MM.1S (cell line): ENCODE measurements at places on chromosomes 1 and 21.

GRCh38 chr1:8283058-8283884 is 34.6 kb upstream of the SLC45A1 start:
- H3K36me3 ChIP-seq, result no peaks in the 10 kb centered on the region
- H3K27me3 ChIP-seq, result peaks cover 76% of the 10 kb centered on the region
- H3K4me3 ChIP-seq, result no peak overlapping the region
- no peak overlapping the region for H3K27ac ChIP-seq
- no peak for DNase-seq

- peak; percentile 15 for DNase-seq
- H3K4me1 ChIP-seq, result peaks cover 19% of the 10 kb centered on the region
- no peaks in the 10 kb centered on the region for H3K27me3 ChIP-seq
- H3K36me3 ChIP-seq, result no peaks in the 10 kb centered on the region
Measured at GRCh38 chr1:219174460-219175211, 958 bp downstream of the LYPLAL1 start.

DNA sequence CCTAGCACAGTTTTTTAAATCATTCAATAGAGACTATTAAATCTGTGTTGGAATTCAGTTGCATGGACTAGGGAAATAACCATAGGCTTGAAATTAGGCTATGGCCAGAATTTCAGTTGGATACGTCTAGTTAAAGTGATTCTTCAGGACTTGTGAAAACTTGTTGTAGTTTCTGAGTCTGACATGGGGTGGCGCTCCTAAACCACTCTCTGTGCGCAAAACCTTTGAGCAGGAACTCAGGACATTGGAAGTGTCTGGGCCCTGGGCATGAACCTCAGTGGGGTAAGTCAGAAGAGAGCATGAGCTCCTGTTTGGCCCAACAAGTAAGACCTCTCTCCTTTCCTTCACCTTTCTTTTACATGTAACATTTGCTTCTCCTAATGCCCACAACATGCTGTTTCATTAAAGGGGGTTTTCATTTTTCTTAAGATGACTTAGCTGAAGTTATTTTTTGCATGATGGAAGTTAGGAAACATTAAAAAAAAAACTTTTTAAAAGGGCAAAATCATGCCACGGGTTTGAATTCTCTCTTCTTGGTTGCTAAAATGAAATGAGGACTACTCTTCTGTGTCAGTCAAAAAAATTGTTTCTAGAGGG is 17.1 kb upstream of the CCDC190 start:
- H3K4me1 ChIP-seq, result no peaks in the 10 kb centered on the region
- DNase-seq, result peak; percentile 76
- no peaks in the 10 kb centered on the region for H3K27me3 ChIP-seq
- no peak overlapping the region for H3K27ac ChIP-seq
- no peak overlapping the region for H3K4me3 ChIP-seq

DNA sequence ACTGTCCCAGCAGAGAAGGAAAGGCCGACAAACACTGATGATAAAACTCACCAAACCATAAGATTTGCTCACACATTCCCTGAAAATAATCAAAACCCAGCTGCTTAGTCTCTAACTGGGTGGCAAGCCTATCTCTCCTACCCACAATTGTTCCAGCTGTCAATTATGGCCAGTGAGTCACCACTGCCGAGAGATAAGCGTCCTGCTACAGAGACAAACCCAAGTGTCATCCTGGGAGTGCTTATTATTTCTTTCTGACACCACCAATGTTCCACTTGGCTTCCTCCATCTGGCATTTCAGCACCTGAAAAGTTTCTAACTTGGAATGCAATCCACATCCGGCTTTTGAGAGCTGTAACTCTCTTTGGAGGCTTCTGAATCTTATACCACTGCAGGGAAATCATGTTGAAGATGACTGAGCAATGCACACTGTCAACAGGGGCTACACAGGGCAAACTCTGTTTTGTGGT is 51.5 kb upstream of the VAV3 start:
- H3K36me3 ChIP-seq, result no peaks in the 10 kb centered on the region
- H3K4me3 ChIP-seq, result no peak overlapping the region
- DNase-seq, result no peak
- H3K27ac ChIP-seq, result no peak overlapping the region
- H3K27me3 ChIP-seq, result no peaks in the 10 kb centered on the region

GRCh38 chr1:11414926-11415538 is 63.9 kb upstream of the DISP3 start:
- DNase-seq, result no peak
- H3K27ac ChIP-seq, result no peak overlapping the region
- no peak overlapping the region for H3K4me3 ChIP-seq
- H3K27me3 ChIP-seq, result peaks cover 78% of the 10 kb centered on the region
- no peaks in the 10 kb centered on the region for H3K4me1 ChIP-seq

- H3K27me3 ChIP-seq, result no peaks in the 10 kb centered on the region
- H3K27ac ChIP-seq, result no peak overlapping the region
- no peaks in the 10 kb centered on the region for H3K36me3 ChIP-seq
- H3K4me3 ChIP-seq, result no peak overlapping the region
Measured at GRCh38 chr1:197327776-197328364, 59.8 kb downstream of the CRB1 start.

GRCh38 chr1:170539154-170539553 is 7.2 kb downstream of the GORAB start:
- H3K36me3 ChIP-seq, result 0 out of 2 replicates have a peak, but pooled peaks cover 6% of the 10 kb centered on the region
- DNase-seq, result no peak
- H3K27ac ChIP-seq, result no peak overlapping the region
- H3K4me3 ChIP-seq, result no peak overlapping the region

DNA sequence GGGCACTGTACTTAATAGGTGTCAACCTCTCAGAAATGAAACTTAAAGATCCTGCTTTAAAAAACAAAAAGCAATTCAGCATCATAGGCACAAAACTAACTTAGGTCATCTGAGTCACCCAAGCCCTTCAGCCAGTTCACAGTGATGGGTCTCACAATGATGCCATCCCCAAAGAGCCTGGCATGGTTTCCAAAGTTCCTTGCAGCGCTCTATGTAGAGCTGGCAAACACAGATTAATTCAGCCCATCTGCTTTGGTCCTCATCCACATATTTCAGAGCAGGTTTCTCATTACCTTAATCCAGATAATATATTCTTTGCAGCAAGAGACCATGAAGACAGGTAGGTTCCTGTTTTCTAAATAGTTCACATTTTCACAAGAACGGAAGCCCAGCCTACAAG is 14.6 kb upstream of the PLA2G2C start:
- H3K36me3 ChIP-seq, result no peaks in the 10 kb centered on the region
- peaks cover 94% of the 10 kb centered on the region for H3K27me3 ChIP-seq
- H3K27ac ChIP-seq, result no peak overlapping the region
- no peak overlapping the region for H3K4me3 ChIP-seq
